ENCODE measurements at places on chromosomes 2 and 18. TPM values are rescaled to one million over a fixed set of nuclear protein-coding genes. Genes with fewer than 3 reads are reported as not detected.

The HOXD3 gene
- not detected for total RNA-seq

The RNU2-63P gene
- total RNA-seq = 8.3 TPM

The DOK6 gene
- total RNA-seq = 0.05 TPM

GRCh38 chr2:145739681-145740080 is 1219.8 kb upstream of the ZEB2 start:
- no peaks in the 10 kb centered on the region for H3K27me3 ChIP-seq
- DNase-seq = no peak
- H3K4me3 ChIP-seq = no peak overlapping the region
- H3K36me3 ChIP-seq = no peaks in the 10 kb centered on the region
- H3K27ac ChIP-seq = no peak overlapping the region

DNA sequence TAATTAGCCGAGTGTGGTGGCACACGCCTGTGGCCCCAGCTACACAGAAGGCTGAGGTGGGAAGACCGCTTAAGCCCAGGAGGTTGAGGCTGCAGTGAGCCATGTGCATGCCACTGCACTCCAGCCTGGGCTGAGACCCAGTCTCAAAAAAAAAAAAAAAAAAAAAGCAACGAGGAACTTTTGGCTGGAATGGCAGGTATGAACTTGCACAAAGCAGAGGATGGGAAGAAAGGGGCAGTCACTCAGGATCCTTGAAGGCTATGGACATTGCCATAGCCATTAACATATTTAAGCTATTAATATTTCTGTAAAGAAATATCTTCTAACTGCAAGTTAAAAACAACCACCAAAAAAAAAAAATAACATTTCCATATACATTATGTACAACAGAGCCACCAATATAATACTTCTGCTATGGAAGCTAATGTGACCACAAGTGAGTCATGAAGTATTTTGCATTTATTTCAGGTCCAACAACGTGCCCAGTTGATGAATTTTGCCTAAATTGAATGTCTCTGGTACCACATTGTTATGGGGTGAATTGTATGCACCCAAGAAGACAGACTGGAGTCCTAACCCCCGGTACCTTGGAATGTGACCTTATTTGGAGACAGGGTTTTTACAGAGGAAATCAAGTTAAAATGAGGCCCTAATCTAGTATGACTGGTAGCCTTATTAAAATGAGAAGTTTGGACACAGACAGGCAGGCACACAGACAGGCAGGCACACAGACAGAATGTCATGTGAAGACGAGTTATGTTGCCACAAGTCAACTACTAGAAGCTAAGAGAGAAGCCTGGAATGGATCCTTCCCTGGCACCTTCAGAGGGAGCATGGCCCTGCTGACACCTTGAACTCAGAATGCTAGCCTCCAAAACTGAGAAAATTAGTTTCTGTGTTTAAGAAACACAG is 102.8 kb downstream of the RBMS1 start:
- H3K4me1 ChIP-seq = peaks cover 61% of the 10 kb centered on the region
- no peak for DNase-seq
- no peaks in the 10 kb centered on the region for H3K27me3 ChIP-seq

DNA sequence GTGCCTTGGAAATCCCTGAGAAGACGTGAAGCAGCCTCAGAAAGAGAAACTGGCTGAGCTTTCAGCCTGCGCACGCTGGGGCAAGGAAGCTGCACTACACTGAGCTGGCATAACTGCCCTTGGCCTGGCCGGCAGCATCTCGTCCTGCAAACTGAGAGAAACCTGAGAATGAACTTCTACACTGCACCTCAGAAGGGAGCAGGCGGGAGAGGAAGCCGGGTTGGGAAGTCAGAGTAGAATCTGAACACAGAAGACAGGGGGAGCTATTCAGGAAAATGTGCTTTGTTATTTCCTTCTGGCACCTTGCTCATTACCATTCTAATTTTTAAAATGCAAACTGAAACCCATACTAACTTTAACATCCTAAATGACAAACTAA is 70.9 kb downstream of the ZEB2 start:
- peak overlapping the region; percentile 58 for H3K4me3 ChIP-seq
- no peak for DNase-seq
- H3K4me1 ChIP-seq = peaks cover 8% of the 10 kb centered on the region
- H3K36me3 ChIP-seq = no peaks in the 10 kb centered on the region

DNA sequence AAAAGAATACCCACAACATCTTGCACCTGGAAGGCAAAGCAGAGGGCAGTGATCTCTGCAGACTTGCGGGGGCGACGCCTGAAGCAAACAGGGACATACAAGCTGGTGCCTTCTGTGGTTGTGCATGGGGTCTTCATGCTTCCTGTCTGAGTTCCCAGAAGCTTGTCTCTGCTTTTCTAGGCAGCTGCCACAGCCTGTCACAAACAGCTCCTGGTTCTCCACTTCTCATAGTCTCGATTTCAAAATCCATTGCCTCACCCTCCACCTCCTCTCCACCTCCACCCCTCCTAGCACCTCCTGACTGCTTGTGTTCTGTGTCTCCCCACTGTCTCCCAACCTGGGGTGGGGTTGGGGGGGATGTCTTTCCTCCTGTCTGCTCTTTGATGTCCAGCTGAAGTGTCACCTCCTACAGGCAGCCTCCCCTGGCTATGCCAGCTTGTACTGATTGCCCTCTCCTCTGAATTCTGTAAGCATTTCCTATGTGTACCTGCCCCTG is 1.7 kb upstream of the PROC start:
- peaks cover 14% of the 10 kb centered on the region for H3K27me3 ChIP-seq
- no peak for DNase-seq
- H3K4me3 ChIP-seq = peak overlapping the region; percentile 87
- H3K4me1 ChIP-seq = peaks cover 17% of the 10 kb centered on the region
- peak overlapping the region; percentile 71 for H3K27ac ChIP-seq
- H3K36me3 ChIP-seq = no peaks in the 10 kb centered on the region
